NCI-H510A (cell line): ENCODE measurements at places on chromosomes 7 and 10.

GRCh38 chr7:24438232-24438631, 135.0 kb upstream of the PALS2 start:
- DNase-seq = no peak

DNA sequence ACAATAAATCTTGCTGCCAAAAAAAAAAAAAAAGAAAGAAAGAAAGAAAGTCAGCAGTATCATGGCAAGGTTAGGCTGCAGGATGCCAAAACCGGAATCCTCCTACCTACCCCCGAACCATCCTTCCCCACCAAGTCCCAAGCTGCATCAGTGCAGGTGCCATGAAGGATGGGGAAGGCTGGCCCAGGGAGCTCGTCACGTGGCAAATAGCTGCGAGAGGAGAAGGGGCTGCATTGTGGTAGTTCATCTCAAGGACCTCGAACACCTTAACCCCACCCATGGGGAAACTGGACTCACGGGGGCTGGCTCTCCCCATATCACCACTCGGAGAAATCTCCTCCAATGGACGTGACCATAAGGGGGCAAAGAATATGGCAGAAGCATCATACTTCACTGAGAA, 86.2 kb downstream of the TACC2 start:
- DNase-seq = no peak

- no peak for DNase-seq
These were observed 19.8 kb downstream of the PIK3AP1 start for GRCh38 chr10:96700374-96701099.

GRCh38 chr7:87596696-87597095, 4.0 kb downstream of the ABCB1 start:
- no peak for DNase-seq

DNA sequence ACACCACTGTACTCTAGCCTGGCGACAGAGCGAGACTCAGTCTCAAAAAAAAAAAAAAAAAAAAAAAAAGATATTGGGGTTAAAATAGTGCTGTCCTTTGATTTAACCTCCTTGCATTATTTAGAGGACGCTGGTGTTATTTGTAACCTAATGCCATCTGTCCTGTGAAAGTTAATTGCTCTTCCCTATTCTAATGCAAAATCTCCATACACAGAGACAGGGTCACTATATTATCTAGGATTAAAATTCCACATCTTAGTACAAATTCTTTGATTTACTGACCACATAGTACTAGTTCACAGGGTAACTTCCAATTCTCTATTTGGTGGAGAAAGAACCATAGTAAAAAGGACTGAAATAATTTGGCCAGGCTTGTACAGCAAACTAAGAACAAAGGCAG, 184.2 kb upstream of the STEAP4 start:
- DNase-seq = no peak

GRCh38 chr7:157466867-157467261, 130.1 kb downstream of the DNAJB6 start:
- DNase-seq = no peak

DNA sequence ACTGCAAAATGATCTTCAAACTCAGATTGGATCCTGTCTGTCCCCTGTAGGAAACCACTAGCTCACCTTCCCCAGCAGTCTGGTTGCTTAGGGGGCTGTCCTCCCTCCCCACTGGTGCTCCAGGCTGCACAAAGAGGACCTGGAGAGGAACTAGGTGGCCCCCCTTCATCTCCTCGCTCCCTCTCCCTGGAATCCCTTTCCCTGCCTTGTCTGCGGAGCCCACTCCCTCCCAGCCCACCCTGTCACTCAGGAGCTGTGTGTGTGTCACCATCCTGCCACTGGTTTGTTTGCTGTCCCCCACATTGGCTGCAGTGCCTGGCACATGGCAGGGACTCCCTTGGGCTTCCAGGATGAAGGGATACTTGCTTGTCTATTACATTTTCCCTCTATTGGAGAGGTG, 35.5 kb upstream of the ZMIZ2 start:
- no peak for DNase-seq

DNA sequence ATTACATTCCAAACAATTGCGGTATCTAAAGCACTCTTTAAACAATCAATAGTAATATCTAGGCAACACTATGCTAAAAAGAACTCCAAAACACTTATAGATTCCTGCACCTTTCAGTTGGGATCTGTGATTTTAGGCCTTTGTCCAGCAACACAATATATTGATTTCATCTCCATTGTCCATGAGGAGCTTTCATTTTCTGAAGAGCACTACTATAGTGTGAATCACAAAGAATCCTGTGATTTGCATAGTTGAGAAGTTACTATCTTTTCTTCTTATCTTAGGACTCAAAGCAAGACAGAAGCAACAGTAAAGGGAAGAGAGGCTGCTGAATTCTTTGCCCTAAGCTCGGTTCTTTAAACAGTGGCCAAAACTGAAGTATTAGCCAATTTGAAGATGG, 846.8 kb downstream of the IPMK start:
- no peak for DNase-seq

DNA sequence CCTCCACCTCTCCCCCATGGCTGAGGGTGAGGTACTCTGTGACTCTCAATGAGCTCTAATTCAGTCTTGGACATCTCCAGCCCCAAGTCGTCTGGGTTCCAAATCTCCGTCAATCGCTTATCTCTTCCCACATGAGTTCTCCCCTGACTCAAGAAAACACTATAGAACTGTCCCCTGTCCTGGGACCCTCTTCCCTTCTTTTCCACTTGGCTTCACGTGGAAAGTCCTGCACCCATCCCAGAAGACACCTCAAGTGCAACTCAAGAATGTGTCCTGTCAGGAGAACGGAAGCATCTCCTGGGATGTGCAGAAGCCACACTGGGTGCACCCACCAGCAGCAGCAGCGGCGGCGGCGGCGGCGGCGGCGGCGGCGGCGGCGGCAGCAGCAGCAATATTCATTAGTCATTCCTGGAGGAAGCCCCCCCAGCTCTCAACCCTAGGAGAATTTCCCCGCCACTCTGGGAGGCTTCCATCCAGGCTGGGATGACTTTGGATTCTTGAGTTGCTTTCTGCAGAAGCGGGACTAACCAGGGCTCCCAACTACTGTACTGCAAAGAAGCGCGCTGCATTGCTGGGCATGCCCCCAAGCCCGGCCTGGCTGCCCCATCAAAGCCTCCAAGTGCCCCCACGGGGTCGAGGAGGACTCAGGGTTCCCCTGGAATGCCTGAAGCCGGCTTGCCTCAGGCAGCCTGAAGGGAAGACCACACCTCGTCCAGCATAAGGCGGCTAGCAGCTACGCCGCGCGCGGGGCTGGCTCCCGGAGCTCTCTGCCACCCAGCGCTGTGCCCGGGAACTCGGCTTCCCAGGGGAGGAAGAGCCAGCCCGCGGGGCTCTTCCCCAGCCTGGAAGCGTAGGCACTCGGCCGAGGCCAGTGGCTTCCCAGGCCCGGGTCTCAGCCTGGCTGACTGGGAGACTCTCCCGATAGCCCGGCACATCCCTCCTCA, 1.0 kb downstream of the CRTAC1 start:
- no peak for DNase-seq
